ENCODE measurements at places on chromosomes 3 and 15.

GRCh38 chr3:128760881-128761280, 34.9 kb downstream of the RAB7A start:
- DNase-seq, result no peak

GRCh38 chr3:177693616-177694264, 496.5 kb upstream of the TBL1XR1 start:
- DNase-seq, result no peak

DNA sequence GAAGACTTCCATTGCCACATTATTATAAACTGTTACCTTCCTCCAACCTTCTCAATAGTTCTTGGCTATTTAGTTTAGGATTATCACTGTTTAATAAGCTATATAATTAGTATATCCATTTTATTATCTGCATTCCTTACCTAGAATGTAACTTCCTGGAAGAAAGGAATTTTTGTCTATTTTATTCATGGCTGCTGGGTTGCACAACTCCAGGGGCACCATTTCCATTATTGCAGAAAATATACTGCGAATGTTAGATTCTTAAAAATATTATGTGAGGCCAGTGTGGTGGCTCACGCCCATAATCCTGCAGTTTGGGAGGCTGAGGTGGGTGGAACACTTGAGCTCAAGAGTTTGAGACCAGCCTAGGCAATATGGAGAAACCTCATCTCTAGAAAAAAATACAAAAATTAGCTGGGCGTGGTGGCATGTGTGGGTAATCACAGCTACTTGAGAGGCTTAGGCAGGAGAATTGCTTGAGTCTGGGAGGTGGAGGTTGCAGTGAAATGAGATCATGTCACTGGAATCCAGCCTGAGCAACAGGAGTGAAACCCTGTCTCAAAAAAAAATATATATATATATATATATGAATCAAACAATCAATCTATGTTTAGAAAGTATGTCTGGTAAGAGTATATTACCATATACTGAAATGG, 19.9 kb downstream of the CLDN1 start:
- no peak for DNase-seq

GRCh38 chr15:70597056-70597603, 166.2 kb downstream of the UACA start:
- DNase-seq, result no peak

- DNase-seq, result no peak
Measured at GRCh38 chr15:78842519-78842918, 30.2 kb upstream of the MORF4L1 start.

DNA sequence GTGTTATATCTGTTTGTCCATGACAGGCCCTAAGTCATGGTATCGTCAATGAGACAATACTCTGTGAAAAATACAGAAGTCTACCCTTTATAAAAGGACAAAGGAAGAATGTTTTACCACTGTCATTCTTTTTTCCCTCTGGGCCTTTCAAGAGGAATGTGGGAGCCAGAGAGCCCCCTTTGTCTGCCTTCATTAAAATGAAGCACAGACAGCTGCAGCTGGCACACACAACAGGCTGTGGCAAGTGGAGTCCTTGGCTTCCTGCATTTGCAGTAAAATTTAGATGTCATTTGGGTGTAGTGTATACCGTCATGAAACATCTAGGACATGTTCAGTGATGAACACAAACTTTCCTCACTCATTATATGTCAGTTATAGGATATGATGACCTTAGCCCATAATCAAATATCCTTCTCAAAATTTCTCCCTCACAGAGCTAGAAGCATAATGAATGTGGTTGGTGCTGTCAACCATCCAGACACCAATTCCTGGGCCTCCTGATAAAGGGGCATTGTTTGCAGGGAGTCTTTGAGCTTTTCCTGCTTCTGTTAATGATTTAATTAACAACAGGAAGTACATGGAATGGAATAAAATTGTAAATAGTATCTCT, 76.4 kb downstream of the DHX36 start:
- peak; percentile 3 for DNase-seq

GRCh38 chr3:183680061-183680460, 17.5 kb upstream of the YEATS2 start:
- no peak for DNase-seq

DNA sequence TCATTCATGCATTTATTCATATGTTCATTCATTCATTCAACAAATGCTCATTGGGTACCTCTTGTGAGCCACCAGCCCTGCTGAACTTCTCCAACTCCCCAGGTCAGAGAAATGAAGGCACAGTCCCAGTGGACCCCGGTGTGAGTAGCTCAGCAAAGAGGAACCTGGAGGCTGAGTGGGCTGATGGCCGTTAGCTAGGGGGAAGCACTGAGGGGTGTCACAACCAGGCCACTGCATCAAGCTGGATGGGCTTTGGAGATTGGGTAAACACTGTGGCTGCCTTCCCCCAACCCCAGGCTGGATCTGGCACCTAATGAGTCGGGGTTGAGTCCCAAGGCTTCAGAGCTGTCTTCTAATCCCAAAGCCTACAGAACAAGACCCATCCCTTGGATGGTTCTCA, 12.1 kb upstream of the ALAS1 start:
- no peak for DNase-seq

GRCh38 chr3:79506751-79507150, 261.0 kb downstream of the ROBO1 start:
- DNase-seq, result no peak

- DNase-seq, result peak; percentile 2
Measured at GRCh38 chr3:41267975-41268640, 68.8 kb downstream of the CTNNB1 start.

- no peak for DNase-seq
Measured at GRCh38 chr3:146124126-146124801, 36.7 kb downstream of the PLOD2 start.

DNA sequence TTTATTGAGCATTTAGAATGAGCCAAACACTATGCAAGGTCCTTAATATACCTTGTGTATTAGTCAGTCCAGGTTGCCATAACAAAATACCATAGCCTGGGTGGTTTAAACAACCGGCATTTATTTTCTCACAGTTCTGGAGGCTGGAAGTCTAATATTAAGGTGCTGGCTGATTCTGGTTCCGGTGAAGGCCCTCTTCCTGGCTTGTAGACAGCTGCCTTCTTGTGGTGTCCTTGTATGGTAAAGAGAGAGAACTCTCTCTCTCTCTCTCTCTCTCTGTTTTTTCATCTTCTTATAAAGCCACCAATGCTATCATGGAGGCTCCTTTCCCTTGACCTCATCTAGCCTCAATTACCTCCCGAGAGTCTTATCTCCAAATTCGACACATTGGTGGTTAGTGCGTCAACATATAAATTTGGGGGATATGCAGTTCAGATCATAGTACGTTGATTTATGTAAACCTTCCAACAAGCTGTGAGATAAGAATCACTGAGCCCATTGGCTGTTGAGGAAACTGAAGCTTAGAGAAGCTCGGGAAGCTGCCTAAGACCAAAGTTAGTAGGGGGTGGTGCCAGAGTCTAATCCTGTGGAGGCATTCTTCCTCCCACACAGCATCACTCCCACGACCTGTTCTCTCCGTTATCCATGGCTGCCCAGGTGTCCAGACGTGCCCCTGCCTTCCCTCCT, 298.0 kb upstream of the PROK2 start:
- DNase-seq, result no peak

- DNase-seq, result no peak
Measured at GRCh38 chr3:55482496-55483195, 4.5 kb downstream of the WNT5A start.

DNA sequence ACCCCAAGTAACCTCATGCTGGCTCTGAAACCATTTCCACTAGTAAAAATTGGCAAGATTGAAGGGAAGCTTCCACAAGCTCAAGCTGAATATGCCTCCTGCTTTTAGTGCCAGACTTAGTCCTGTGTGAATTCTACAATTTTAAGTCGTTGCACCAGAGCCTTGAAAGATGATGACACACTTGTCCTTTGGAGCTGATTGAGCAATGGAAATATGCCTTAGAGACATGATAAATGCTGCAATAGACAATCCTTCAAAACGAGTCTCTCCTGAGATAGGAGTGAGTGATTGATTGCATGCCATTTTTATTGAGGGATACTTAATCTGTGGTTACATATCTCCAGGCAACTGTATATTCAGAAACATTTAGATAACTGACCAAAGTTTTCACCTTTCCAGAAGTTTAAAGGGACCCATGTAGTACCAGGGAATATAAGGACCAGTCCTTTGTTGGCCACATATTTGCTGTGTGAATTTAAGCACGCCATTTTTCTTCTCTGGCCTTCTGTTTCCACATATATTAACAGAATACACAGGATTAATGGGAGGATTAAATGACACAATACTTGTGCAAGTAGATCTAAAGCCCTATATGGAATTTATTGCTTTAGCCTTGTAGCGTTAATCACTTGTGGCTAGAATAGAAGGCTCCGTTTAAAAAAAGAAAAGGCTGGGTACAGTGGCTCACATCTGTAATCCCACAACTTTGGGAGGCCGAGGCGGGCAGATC, 65.1 kb downstream of the PPARG start:
- DNase-seq, result no peak

DNA sequence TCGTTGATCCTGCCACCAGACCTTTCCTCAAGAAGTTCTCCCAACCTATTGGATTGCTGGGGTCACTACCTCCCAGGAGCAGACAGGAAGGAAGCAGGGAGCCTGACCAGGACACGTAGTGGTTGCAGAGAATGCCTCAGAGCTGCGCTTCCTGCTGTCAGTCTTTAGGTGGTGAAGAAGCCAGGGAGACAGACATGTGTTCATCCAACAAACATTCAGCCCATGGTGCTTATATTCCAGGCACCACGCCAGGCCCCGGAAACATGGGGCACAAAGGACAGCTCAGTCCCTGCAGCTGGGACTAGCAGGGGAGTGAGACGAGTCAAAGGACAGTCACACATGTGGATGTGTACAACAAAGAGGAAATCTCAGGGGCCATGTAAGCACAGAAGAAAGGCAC, 26.0 kb upstream of the CORO2B start:
- peak; percentile 5 for DNase-seq

DNA sequence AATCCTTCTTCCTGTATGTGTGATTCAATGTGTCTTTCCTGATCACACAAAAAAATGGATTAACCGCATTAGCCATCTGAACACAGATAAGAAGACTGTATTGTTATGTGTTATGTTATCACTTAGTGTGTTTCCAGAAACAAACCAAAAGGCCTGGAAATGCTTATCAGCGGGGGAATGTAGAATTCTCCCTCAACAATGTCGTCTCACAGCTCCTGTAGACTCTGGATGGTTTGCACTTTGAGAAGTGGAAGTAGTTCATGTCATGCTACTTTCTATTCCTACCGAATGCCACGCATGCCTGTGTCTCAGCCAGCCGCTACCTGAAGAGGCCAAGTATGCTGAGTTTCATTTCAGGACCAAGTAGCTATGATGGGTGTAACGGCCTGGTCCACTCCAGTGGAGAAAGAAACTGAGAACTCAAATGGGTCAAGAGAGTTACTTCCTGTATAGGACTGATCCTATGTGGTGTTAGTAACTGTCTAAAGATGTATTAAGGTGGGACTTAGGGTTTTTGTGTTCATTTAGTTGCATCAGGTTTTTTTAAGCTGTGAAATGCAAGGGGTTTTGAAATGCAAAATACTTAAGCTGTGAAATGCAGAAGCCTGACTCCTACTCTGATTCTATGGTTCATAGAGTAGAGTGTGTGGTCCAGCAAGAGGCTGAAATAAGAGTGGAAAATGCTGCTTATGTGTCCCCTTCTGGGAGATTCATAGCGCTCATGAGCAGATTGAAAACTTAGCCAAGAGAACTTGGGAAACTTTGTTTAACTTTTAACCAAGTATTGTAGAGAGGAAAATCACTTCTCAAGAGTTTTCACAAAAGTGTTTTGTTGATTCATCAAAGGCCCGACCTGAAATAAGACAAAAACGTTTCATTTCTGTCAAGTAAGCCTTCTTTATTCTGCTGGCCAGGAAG, 118.5 kb upstream of the LMOD3 start:
- no peak for DNase-seq

- DNase-seq, result peak; percentile 82
Measured at GRCh38 chr3:146160964-146161662, at the start of gene PLOD2. Gene PLOD2, minus strand, starts transcription at chr3:146161184. Its CDS starts 195 bp downstream, at chr3:146160989.

DNA sequence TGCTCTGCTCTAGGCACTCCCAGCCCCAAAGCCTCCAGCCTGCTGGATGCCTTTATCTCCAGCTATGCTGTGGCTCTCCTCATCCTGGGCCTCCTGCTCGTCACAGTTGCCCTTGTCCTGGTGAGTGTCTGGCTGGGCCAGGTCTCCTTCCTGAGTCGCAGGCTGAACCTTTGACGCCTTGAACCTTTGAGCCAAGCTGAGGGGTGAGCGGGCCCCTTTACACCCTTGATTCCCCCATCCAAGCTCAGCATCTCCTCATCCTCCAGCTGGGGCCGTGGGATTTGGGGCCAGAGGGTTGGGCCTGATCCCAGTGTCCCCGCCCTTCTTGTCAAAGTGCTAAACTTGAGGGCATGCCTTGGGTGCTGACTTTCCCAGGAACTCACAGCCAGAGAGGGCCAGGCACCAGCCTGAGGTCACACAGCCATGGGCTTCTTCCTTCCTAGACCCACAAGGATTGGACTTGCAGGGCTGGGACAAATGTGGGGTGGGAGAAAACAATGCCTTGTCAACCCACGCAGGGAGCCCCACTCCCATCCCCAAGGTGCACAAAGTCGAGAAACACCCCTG, 137.0 kb downstream of the TBC1D2B start:
- DNase-seq, result no peak

DNA sequence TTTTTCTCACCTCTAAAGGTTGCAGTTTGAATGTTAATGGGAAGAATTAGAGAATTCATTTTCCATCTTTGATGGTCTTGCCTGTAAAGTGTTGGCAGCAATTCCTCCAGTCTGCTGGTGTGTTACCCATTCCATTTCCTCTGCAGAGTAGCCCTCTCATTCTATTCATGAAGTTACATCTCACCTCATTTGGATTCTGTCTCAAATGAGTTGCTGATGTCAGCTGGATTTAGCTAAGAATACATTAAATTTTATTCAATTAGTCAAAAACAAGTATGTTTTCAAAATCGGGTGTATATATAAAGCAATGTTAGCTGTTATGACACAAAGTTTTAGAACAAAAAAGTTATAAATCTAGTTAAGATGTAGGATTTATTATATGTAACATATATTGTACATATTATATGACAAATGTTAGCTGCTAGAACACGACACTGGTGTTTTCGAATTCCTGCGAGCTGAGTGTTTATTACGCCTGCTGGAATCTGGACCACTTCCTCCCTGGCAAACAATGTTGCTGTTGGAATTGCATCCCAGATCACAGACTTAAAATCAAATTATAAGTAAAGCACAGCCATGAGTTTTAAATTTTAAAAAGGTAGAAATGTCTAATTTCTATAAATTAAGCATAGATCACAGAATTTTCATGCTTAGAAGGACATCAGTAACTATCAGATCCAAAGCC, 516.2 kb downstream of the OCA2 start:
- no peak for DNase-seq

DNA sequence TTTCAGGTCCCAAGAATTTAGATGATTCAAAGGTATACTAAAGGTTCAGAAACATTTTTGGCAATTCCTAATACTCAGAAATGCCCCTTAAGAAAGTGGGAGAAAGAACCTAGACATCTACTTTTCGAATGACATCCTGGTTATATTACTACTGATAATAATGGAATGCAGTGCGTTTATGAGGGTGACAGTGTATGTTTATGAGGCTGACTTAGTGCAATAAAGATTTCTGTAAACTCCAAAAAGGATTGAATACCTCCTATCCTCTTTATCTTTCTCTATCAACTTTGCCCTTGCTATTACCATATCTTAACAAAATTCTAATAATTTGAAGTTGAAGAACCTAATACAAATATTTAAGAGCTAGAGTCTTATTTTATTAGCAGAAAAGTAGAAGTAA, 348.9 kb upstream of the EPHA6 start:
- DNase-seq, result no peak
